ENCODE measurements at places on chromosomes 3 and 15.
A peak's percentile ranks its signal among the peaks of the same experiment; 100 is the strongest.

DNA sequence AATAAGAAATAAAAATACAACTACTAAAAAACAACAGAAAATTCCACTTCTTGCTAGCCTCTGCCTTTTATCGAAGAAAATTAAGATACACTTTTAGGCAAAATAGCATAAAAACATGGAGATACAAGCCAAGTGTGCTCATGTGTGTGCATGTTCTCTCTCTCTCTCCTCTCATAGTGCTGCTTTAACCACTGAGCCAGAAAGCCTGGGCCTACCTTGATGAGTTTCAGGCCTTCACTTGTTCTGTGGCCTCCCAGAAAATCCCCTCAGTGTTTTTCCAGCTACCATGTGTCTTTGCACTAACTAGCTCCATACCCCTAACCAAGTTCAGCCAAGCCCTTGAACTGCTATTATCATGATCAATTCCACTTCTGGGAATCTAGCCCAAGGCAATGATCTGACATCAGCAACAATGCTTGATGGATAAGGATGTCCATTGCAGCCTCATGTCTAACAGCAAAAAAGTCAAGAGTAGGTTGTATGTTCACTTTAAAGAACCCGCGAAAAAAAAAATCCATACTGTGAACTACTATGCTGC is 18.1 kb downstream of the CYP11A1 start:
- no peak for DNase-seq

GRCh38 chr15:37105889-37106288 is 5.5 kb upstream of the MEIS2 start:
- DNase-seq, result no peak

- DNase-seq, result no peak
Measured at GRCh38 chr3:10653241-10653640, 147.9 kb upstream of the ATP2B2 start.

GRCh38 chr3:12902181-12902999 is 61.0 kb upstream of the RPL32 start:
- peak; percentile 62 for DNase-seq

- no peak for DNase-seq
Measured at GRCh38 chr3:158696618-158697017, 24.2 kb upstream of the LXN start.

DNA sequence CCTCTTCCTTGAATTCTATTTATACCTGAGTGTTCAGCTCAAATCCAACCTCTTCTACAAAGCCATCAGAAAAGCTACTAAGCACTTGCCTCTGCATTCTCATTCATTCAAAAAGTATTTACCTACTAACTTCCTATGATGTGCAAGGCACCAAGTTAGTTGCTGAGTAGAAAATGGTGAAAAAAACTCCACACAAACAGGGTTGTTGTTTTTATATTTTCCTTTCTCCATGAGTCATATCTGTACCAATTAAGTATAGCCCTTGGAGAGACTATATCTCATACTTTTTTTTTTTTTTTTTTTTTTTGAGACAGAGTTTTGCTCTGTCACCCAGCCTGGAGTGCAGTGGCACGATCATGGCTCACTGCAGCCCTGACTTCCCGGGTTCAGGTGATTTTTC is 67.7 kb downstream of the IGF2BP2 start:
- no peak for DNase-seq

DNA sequence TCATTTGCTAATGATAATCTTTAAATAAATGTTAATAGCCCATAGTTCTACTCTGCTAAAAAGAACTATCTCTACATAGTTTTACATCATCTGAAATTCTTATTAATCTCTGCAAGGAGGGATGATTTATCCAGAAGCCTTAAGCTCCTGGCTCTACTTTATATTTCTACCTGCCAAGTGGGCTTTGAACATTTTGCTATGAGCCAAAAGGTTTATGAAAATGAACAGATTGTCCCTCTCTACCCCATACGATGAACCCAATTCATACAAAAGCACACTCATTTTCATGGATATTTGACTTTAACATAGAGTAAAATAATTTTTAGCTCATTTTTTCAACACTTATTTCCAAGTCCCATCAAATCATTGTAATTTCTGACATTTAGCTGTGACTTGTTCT is 611.0 kb downstream of the NSUN3 start:
- DNase-seq, result no peak

DNA sequence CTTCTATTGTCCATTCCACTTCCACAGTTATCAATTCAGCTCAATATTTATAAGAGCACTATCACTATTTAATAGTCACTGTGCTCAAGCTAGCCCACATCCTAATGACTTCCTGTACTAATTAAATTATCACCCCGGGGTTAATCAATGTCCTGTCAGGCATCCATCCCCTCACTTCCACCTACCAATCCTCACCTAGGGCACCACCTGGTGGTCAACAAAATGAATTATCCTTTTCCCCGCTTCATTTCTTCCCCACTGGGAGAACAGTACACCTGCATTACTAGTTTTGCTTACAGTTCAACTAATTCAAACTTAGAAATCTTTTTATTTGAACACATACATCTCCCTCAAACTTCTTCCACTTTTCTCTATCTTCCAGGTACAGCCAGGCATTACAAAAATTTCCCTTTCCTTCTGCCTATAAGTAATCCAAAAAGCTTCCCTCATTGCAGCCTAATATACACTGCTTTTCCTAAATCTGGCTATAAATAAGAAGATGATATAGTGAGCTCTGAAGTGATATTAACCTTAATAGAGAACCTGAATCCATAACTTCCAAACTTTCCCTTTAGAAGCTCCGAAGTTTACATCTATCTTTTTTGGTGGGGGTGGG is 68.5 kb downstream of the TMCC1 start:
- peak; percentile 55 for DNase-seq

GRCh38 chr3:45955017-45955647 is 11.9 kb downstream of the CXCR6 start:
- no peak for DNase-seq

DNA sequence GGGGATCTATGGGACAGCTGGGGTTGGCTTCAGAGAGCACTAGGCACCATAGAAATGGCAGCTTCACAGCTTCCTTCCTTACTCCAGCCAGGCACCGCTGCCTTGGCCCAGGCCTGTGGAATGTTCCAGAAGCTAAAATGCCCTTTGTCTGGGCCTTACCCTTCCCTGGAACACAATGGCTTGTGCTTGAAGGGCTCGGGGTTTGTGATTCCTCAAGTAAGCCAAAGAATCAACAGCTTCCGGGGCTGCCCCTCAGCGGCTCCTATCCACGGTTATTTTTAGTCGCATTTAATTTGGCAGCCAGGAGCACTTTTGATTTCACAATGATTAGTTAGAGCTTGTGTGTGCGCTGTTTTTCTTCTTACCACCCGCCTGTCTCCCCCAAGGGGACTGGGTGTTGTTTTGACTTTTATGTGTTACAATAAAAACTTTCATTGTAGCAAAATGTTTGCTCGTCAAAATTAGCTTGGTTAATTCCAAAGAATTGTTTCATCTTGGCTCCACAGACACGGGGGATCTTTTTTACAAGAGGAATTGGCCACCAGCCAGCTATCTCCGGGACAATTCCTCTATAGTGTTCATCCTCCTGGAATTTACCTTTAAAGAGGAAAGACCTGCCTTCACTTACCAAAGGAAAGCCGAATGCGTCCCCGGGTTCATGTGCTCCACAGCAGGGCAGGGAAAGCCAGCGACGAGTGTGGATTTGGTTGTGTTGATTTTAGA is 73.8 kb downstream of the TLE3 start:
- no peak for DNase-seq

- DNase-seq, result no peak
Measured at GRCh38 chr3:191303596-191303995, 25.6 kb upstream of the CCDC50 start.

GRCh38 chr15:39555885-39556284 is 25.0 kb upstream of the THBS1 start:
- DNase-seq, result no peak

DNA sequence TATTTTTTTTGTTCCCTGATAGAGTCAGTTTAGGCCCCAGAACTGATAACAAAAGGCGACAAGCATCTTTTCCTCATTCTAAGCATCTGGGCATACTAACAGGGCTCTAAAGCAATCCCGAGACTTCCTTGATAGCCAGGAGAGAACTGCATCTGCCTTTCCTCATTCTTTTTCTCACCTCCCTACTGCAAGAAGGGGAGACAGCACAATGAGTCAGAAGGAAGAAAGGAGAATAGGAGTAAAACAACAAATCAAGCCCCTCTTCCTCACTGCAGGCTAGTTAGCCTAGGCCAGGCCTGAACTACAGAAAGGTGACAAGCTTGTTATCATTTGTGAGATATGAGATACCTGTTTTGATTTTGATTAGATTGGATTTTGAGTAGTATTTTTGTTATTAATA is 97.9 kb downstream of the NAALADL2 start:
- DNase-seq, result no peak

GRCh38 chr15:28021281-28022039 is 77.7 kb downstream of the OCA2 start:
- peak; percentile 10 for DNase-seq

DNA sequence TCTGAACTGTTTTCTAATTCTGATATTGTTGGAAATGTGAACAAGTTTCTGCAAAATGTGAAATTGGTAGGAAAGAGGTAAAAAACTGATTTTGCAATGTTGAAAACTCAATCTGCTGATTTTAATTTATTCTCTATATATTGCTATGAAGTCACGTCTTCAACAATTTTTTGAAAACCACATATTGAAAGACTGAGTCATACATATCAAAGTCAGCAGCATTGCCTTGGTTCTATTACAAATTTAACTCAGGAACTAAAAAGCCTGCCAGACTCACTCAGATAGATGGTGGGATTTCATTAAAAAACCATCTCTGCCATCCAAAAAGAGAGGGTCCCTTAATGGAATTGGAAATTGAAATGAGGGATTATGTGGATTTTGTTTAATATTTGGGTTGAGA is 351.4 kb downstream of the CNTN3 start:
- no peak for DNase-seq

DNA sequence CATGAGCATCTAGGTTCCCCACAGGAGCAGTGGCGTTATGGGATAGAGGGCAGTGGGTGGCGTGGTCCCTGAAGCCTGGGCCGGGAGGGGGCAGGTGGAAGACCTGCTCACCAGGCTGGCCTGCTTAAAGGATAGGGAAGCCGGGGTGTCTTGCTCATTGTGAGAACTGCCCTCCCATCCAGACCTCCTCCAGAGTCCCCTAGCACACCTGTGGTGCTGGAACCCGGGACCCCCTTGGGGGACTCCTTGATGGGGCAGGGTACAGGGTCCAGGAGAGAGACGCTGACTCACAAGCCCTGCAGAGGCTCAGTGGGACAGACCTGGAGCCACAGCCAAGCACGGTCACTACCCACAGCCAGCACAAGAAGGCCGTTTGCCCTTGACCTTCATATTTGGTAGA is 2.8 kb upstream of the RHCG start:
- no peak for DNase-seq

Data from HL-60 (cell line).